Activated CD4-positive, CD25-positive, alpha-beta regulatory T cell treated with anti-CD3 and anti-CD28 coated beads, Interleukin-2, amount 50 U/mL, for 24 hours (primary cell): ENCODE measurements at places on chromosomes 2 and 18.

GRCh38 chr2:187438455-187438854 lies 9.6 kb downstream of the CALCRL start:
- ATAC-seq, result no peak

DNA sequence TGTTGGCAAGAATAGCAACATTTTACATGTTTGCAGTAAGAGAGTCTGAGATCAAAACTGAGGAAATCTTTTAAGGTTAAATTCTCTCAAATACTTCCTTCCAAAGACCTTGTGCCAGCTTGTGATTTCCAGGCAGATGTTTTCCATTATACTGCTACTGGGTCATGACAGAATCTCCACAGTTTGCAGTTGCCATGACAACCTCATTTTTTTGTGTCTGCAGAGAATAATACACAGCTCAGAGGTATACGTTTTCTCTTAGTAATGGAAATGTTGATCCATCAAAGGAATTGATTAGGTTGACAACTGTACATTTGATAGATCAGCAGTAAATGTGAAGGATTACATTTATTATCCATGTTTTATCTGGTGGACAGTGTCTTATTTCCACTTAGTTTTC lies 29.1 kb upstream of the CSRNP3 start:
- ATAC-seq, result no peak

DNA sequence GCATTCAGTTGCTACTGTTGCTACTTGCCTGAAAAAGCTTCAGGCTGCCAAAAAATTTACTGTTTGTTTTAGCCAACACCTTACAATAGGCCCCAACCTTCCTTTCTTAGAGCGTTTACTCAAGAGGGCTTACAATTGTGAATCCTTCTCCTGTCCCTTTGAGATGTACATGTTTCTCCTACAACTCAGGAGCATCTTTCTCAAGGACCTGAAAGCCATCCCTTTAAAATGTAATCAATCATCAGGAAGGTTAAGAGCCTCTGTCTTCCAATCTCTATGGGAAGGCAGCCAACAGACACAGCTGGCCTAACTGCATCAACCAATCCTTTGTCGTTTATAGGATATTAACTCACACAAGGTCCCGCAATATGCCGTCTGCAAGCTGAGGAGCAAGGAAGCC lies 3.4 kb upstream of the IER3IP1 start:
- no peak for ATAC-seq

DNA sequence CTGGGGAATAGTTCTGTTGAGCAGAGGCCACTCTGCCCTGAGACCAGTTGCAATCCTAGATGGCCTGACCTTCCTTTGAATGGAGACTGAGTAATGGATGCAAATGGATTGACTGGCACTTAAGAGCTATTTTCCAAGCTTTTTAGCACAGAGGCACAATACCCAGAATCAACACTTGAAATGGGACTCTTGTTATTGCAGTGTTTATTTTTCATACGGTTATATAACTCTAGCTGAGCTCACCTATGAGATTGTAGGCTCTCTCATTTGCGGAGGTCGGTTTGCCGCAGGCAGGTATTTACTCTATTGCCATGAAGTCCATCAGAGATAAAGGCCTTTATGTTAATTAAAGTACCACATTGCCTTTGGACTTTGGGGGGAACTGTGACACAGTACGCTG lies 422.3 kb upstream of the CELF4 start:
- ATAC-seq, result no peak

DNA sequence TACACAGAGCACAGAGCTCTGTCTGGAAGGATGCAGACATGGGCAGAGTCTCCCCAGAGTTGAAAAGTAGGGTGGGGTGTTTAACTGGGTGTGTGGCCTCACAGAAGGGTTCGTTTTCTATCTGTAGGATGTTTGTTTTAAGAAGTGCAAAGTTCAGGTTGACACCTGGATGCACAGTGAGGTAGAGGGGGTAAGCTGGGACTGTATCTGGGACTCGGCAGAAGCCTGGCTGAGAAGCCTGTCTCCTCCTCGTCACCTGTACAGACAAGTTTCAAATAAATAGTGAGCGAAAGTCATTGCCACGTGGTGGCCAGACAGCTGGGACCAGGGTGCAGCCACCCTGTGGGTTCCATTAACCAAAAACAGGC lies 145.9 kb downstream of the KLHL29 start:
- no peak for ATAC-seq

GRCh38 chr2:134625311-134625710 lies 93.5 kb downstream of the TMEM163 start:
- ATAC-seq, result no peak

- ATAC-seq, result no peak
Measured at GRCh38 chr18:59916746-59917145, 16.9 kb downstream of the PMAIP1 start.

GRCh38 chr2:88053296-88053695 lies 2.3 kb downstream of the KRCC1 start:
- ATAC-seq, result no peak

GRCh38 chr18:24876266-24876665 lies 415.8 kb downstream of the HRH4 start:
- no peak for ATAC-seq

DNA sequence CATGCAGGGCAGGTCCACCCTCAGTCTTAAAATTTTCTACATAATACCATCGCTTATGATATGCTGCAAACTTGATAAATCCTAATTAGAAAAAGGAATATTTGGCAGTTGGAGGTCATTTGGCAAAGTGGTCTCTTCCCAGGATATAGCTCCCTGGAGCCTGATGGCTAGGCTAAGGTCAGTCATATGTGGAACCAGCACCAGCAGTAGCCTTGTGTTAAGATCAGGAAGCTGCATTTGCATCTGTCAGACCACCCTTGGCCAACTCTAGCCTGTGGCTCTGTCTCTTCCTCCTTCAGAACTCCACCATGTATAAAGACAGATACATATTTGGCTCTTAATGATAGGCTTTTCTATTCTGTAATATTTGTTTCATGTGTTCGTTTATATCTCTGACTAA lies 5.4 kb upstream of the HK2 start:
- ATAC-seq, result no peak

GRCh38 chr2:135825550-135826176 lies 11.3 kb downstream of the LCT start:
- no peak for ATAC-seq

GRCh38 chr2:96264656-96265348 lies 995 bp downstream of the TMEM127 start:
- ATAC-seq, result no peak

DNA sequence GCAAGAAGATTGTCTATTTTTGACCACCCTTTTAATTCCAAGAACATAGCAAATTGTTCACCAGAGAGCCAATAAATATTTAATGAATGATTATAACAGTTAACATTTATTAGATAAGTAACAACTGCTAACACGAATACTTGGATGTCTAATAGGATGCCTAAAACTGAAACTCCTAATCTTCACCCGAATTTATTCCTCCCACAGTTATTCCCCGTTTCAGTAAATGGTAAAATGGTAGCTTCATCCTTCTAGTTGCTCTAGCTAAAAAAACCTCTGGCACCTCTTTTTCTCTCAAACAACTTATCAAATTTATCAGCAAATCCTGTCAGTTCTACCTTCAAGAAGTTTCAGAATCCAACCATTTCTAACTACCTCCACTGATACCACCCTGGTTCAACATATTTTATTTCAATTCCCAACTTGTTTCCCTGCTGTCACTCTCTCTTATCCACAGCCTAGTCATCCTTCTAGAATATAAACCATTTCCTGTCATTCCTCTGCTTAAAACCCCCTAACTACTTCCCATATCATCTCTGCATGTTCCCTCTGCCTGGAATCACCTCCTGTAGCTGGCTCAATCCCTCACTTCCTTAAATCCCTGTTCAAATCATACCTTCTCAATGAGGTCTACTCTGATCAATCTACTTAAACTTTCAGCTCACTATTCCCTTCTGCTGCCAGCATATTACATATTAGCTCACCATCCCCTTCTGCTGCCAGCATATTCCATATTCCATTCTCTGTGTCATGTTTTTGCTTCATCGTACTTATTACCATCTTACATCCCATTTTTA lies 93.8 kb downstream of the ROCK2 start:
- ATAC-seq, result no peak

DNA sequence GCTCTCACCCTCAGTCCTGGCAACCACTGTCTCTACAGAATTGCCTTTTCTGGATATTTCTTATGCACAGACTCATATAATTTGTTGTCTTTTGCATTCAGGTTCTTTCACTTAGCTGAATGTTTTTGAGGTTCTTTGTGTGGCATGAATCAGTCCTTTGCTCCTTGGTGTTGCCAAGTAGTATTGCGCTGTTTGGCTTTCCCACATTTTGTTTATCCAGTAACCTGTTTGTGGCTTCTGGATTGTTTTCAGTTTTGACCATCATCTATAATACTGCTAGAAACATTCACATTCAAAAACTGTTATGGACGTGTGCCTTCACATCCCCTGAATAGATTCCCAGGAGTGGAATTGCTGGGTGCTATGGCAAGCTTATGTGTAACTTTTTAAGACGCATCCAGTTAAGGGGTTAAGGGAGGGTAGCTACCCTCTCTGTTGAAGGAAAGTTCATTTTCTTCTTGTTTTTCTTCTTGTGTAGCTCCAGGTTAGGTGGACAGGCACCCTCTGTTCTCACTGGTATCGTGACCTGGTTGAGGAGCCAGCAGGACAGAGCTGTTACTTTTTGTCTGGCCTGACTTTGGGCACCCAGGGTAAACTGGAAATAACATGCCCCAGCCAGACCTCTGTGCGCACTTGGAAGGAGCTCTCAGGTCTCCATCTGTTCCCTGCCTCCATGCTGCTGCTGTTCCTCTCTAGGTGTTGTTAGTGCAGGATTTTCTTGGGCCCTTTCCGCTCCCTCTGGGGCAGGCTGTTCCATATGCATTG lies 29.6 kb downstream of the ARHGAP25 start:
- ATAC-seq, result no peak

GRCh38 chr2:101736861-101737291 lies 39.4 kb downstream of the MAP4K4 start:
- ATAC-seq, result peak; percentile 90

- no peak for ATAC-seq
Measured at GRCh38 chr2:165535471-165535870, 66.0 kb downstream of the CSRNP3 start.

GRCh38 chr2:53422979-53423378 lies 344.6 kb upstream of the CHAC2 start:
- ATAC-seq, result no peak

DNA sequence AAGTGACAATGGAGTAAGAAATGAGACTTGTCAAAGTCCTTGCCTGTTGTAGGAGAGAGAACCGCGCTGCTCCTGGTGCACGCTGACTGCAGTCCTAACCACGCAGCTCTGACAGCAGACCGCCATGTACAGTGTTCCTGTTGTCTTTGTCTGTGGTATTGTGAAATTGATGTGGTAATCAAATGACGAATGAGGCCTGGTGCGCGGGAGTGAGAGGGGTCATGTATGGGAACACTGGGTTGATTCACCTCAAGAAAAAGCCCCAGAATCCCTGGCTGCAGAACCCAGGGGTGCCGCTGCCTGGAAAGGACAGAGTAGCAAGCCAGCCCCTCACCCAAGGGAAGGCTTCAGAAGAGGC lies 64.0 kb downstream of the INPP4A start:
- peak; percentile 60 for ATAC-seq

DNA sequence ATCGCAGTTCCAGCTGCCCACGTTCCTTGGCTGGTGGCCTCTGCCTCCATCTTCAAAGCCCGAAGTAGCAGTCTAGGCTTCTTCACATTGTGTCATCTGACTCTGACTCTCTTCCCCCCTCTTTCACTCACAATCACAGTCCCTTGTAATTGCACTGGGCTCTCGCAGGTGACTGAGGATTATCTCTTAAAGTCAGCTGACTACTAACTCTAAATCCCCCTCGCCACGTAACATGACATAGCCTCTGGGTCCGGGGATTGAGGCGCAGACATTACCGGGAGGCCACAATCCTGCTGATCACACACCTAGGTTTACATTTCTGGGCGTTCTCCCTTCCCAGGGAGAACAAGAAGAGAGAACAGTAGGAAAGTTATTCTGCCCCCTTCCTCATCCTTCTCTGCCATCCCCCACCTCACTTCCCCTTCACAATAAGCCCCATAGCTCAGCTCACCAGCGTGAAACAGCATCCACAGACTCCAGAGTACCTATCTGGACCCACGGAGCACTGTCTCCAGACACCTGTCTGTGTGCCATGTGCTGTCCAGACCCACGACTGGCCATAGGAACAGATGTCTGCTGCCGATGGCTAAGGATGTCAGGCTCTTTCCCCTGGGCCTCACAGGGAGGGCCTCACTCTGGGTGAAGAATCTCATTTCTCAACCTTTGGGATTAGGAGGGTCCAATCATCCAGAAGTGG lies 64.3 kb upstream of the FZD7 start:
- ATAC-seq, result no peak

- ATAC-seq, result no peak
Measured at GRCh38 chr2:10042301-10043161, 819 bp upstream of the KLF11 start.

DNA sequence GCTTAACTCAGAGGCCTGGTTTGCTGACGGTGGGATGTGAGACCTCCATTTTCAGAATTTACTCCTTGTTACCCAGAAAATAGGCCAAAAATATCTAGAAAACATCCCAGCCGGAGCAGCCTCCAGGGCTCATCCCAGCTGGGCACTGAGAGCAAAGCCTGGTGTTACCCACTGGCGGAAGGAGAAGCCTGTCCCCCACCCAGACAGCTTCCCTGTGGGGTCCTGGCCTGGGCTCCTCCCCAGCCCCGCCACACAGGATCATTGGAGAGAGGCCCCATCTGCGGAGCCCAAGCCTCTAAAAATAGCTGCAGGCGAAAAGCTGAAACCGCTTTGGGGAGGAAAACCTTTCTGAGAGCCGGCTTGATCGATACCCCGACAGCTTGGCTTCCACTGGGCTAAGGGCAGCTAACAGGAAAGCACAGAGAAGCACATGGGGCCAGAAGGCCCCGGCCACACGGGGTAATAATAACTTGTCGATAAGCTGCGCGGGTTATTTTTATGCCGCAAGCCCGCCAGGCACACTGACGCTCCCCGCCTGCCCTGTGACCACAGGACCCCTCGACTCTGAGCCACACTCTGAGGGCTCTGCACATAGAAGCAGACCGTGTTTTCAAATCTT lies 26.9 kb upstream of the FAHD2A start:
- ATAC-seq, result no peak

- ATAC-seq, result no peak
Measured at GRCh38 chr2:223460774-223461211, 141.4 kb downstream of the SCG2 start.

- ATAC-seq, result no peak
Measured at GRCh38 chr2:100822587-100823248, 2.8 kb downstream of the NPAS2 start.

GRCh38 chr2:138516030-138516704 lies 14.6 kb downstream of the SPOPL start:
- no peak for ATAC-seq

- ATAC-seq, result no peak
Measured at GRCh38 chr18:67411116-67411515, 105.4 kb downstream of the DSEL start.

GRCh38 chr2:207865210-207865609 lies 95.5 kb upstream of the FZD5 start:
- ATAC-seq, result no peak
